NCI-H187 treated with DMSO at 0.1 percent for 48 hours (cell line): ENCODE measurements at places on chromosomes 13 and 19.

GRCh38 chr13:110541526-110541920, 20.0 kb downstream of the RAB20 start:
- no peak for DNase-seq

DNA sequence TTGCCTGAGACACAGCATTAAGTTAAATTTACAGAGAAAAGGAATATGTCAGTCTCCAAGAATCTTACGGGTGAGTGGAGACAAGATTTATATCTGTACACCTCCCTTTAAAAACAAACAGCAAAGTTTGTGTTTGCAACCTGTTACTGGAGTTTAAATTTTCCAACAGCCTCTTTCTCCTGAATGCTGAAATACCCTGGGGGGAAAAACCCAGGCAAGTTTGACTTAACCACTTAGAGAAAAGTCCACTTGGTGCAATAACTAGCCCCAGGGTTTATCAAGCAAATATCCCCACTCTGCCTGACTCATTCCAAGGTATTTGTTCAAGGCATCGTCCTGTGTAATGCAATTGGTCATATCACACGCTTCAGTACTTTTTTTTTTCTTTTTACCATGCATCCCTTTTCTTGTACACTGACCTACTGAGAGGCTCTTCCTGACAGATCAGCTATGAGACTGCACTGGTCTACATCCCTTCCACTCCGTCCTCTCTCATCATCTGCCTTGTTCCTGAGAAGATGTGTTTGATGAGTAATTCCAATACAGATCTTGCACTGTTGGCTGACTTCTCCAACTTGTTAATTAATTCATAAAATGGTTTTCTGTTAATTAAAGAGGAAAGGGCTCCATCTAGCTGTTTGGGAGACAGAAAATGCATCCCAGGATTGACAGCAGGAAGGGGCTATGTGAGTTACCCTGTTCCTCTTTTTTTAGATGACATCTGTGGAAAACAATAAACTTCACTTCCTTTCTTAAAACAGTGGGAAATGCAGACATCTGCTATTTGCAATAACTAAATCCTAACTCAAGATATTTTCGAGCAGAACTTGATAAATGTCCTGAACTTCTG, 212.5 kb upstream of the IRS2 start:
- no peak for DNase-seq

DNA sequence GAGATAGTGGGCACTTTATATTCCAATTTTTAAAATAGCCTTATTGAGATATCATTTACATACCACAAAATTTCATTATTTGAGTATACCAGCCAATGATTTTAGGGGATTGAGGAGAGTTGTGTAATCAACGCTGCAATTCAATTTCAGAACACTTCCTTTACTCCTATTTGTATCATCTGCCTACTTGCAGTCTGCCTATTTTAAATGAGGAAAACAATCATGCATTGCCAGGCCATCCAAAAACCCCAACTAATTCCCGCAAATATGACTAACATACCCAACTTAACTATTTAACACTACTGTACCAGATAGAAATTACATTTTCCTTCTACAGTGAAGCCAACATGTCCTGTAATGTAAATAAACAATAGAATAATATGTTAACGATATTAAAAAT, 26.7 kb downstream of the CAB39L start:
- DNase-seq, result no peak

- no peak for DNase-seq
Measured at GRCh38 chr13:98937911-98938381, 39.9 kb downstream of the DOCK9 start.

DNA sequence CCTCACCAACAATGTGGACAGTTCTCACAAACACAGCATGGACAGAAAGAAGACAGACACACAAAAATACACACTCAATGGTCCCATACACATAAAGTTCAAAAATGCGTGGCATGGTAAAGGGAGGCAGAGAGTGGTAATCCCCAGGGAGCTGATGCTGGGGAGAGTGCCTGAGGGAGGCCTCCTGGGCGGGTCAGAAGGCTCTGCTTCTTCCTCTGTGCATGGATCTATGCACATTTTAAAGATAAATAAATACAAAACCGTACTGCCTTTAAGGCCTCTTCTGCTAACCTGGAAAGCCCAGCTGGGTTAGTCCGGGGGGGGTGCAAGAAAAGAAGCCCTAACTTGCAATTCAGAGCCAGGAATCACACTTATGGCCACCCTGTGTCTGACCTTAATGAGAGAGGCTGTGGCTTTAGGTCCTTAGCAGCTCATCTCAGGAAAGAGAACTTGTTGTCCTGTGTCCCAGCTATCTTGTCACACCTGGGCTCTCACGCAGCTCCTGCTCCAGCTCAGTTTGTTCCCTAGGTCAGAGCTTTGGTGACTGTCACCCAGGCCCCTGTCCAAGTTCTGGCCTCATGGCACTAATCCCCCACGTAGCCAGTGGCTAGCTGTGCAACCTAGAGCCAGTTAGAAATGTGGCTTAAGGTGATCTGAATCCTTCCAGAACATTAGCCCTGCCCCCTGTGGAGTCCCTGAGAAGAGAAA, 28.5 kb downstream of the POP4 start:
- DNase-seq, result no peak

DNA sequence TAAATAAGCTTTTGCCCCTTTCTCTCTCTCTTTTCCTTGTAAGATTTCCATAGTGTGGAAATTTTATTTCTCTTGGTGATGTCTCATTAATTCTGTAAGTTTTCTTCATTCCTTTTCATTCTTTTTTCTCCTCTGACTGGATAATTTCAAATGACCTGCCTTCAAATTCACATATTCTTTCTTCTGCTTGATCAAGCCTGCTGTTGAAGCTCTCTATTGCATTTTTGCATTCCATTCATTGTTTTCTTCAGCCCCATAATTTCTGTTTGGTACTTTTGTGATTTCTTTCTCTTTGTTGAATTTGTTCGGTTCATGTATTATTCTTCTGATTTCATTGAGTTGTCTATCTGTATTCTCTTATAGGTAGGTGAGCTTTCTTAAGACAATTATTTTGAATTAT, 42.2 kb upstream of the ZNF507 start:
- DNase-seq, result no peak

DNA sequence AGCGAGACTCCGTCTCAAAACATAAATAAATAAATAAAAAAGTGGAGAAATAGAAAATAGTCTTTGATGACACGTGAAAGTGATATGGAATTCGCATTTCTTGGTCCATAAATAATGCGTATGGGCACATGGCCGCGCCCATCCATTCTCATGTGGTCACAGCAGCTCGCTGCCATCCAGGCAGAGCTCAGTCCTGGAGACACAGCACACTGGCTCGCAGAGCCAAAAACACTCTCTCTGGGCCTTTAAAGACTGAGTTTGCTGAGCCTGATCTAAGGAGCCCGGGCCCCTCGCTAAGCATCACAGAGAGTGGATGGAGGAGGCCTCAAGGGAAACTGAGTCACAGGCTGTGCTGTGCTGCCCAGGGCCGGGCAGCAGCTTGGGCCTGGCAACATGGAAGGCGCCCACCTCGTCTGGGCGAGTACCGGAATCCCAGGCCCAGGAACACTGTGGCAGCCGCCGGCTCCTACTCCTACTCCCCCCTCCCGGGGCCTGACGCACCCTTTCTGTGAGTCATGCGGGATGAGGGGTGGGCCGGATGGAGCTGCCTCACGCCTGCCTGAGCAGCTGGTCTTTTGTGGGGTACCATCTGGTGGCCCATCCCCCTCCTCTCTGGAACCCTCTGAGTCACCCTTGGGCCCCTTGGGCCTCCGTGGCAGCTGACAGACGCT, 28.9 kb upstream of the CACTIN start:
- no peak for DNase-seq

- no peak for DNase-seq
Measured at GRCh38 chr19:45768655-45768983, 433 bp downstream of the SIX5 start.

DNA sequence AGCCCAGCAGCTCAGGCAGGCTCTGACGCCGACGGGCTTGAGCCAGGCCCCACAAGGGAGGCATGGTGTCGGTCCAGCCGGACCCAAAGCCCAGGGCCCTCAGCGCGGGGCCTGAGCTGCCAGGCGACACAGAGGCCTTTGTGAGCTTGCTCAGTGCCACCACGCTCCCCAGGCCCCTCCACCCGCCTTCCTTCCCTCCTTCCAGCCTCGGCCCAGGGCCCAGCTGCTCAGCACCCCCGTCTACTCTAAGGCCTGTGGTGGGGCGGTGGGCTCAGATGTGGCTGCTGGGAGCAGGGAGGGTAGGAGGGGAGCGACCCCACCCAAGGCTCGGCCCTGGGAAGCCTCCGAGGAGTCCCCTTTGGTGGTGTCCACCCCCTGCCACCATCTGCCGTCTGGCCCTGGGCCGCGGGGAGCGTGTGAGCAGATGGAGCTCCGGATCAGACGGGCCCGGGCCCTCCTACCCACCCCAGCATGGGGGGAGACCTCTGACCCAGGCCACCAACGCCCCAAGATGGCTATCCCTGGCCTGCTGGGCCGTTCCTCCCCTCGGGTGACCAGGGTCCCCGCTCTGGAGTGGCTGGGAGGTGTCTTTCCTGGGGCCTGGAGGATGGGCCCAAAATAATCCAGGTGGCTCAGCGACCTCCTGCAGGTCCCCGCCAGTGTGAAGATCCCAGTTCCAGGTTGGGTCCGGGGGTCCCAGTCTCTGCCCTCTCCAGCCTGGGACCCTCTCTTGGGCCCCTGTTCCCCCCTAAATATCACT, 7.8 kb downstream of the ZBTB7A start:
- no peak for DNase-seq

GRCh38 chr19:15251749-15252397, 19.6 kb upstream of the EPHX3 start:
- DNase-seq, result no peak

DNA sequence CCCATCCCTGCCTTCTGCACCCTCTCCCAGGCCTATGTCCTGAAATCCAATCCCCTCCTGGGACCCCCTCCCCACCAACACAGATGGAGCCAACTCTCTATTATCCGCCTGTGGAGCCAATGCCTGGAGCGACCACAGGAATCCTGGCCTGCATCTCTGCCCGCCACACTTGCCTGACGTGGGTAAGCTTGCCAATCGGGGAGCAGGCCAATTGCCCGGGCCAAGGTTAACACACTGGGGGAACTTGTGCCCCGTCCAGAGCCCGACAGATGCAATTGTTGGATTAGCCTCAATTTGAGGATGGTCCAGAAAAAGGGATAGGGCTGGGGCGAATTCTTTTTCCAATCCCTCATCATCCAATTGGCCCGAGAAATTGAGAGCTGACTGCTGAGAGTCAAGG, 5.9 kb downstream of the WIZ start:
- DNase-seq, result no peak

- no peak for DNase-seq
Measured at GRCh38 chr13:72341904-72342303, 385.5 kb downstream of the MZT1 start.

DNA sequence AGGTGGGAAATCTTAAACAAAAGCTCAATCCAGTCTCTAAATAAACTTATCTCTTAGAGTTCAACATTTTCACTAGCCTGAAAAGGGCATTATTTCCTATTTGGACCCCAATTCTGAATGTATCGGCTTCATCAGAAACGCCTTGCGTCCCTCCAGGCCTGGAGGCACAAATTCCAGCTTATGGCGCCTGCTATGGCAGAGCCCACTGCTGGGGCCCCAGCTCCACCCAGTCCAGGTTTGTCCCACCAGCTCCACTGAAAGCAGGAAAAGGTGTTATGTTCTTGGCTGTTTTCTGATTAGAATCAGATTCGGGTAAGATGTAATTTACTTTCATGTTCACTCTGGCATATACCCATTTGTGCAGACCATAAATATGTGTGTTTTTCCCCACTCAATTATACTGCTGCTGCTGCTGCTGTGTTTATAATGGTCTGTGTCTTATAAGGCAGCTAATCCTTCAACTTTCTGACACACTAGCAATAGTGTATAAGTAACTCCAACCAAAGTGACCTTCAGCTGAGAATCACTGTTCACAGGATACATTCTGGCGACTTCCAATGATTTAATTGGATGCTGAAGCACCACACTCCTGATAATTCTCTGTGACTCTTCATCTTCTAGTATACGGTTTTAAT, 6.4 kb downstream of the IRS2 start:
- DNase-seq, result no peak

DNA sequence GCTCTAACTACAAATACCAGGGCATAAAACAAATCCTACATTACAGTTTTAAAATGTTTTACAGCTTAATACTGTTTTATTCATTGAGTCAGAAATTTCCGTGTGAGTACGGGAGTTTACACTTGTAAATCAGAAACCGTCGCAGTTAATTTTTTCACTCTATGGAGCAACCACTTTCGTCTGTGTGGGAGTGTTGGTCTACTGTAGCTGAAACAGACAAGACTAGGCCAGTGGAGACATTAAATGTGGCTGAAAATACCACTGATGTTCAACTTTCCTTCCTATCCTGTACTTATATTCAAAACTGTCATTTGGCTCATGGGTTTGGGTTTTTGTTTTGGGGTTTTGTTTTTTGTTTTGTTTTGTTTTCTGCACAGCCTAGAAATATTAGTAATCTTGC, 268.7 kb downstream of the DCT start:
- no peak for DNase-seq

DNA sequence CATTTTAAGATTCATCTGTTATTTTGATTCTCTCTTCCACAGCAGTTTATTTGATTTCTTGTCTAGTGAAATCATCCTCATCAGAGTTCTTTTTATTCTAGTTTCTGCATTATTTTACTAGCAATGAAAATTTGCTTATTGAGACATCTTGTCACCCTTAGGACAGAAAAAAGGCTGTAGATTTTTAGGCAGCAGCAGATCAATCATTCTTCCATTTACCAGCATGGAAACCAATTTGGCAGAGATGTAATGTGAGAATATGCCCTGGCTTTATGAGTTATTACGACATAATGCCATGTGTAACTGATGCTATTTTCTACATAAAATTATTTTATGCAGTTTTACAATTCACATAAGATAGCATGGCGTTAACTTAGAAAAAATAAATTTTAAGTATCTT, 688.6 kb upstream of the SLC10A2 start:
- DNase-seq, result no peak

- DNase-seq, result no peak
Measured at GRCh38 chr19:6725513-6726231, 5.2 kb upstream of the C3 start.

DNA sequence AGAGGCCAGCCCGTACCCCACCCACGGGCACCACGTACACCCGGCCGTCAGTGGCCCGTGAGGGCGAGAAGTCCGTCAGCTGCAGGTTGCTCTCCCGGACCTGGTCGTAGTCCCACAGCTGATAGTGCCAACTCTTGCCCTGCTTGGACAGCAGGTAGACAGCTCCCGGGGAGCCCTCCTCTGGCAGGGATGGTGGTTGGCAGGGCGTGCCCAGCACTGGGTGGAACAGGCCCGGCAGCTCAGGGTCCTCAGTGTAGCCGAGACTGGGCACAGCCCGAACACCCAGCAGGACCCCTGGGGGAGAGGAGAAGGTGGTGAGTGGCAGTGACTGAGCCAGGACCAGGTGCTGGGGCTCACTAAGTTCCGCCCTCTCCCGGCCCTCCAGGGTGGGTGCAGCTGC, 7.8 kb downstream of the ACTMAP start:
- DNase-seq, result no peak

- no peak for DNase-seq
Measured at GRCh38 chr13:37701972-37702371, 103.4 kb upstream of the POSTN start.
